T-cell (primary cell): ENCODE measurements at places on chromosomes 16 and 17.

- no peak overlapping the region for H3K27ac ChIP-seq
- H3K36me3 ChIP-seq = no peaks in the 10 kb centered on the region
- H3K27me3 ChIP-seq = peaks cover 12% of the 10 kb centered on the region
- no peaks in the 10 kb centered on the region for H3K4me1 ChIP-seq
- no peak for DNase-seq
Observed at GRCh38 chr17:77297693-77298666, 157.2 kb downstream of the SEC14L1 start.

DNA sequence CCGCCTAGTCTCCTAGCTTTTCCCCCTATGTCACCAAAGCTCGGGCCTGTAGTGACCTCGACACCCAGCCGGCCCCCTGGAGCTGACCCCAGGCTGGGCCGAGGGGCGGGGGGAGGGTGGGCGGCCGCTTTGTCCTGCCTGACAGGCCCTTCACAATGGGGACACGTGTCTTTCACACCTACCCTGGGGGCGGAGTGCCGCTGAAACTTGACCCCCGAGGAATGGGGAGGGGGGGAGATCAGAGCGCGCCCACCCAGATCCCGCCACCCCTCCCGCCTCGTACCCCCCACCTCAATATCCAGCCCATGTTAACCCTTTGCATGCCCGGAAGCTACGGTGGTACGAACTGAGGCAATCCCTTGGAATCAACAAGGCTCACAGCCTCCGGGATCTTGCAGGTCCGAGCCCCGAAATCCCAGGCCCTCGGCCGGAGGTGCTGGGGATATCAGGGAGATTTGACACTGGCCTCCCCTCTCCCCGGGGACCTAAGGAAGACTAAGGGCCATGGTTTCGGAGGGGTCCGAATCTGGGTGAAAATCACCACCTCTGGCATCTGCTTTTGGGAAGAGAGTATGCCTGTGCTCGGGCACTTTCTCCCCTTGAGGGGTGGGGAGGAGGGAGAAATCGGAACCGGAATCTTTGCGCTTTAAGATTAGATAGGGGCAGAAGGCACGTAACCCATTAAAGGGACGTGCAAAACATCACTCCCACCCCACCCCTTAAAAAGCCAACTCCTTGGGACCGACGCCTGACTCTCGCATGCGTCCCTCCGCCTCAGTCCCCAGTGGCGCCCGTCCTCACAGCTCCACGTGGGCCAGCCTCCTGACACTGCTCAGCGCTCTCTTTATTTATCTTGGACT is 2.6 kb downstream of the NOG start:
- H3K4me3 ChIP-seq = peak overlapping the region; percentile 57
- no peak for DNase-seq
- H3K36me3 ChIP-seq = no peaks in the 10 kb centered on the region
- H3K4me1 ChIP-seq = peaks cover 31% of the 10 kb centered on the region
- no peak overlapping the region for H3K27ac ChIP-seq
- no peaks in the 10 kb centered on the region for H3K27me3 ChIP-seq

DNA sequence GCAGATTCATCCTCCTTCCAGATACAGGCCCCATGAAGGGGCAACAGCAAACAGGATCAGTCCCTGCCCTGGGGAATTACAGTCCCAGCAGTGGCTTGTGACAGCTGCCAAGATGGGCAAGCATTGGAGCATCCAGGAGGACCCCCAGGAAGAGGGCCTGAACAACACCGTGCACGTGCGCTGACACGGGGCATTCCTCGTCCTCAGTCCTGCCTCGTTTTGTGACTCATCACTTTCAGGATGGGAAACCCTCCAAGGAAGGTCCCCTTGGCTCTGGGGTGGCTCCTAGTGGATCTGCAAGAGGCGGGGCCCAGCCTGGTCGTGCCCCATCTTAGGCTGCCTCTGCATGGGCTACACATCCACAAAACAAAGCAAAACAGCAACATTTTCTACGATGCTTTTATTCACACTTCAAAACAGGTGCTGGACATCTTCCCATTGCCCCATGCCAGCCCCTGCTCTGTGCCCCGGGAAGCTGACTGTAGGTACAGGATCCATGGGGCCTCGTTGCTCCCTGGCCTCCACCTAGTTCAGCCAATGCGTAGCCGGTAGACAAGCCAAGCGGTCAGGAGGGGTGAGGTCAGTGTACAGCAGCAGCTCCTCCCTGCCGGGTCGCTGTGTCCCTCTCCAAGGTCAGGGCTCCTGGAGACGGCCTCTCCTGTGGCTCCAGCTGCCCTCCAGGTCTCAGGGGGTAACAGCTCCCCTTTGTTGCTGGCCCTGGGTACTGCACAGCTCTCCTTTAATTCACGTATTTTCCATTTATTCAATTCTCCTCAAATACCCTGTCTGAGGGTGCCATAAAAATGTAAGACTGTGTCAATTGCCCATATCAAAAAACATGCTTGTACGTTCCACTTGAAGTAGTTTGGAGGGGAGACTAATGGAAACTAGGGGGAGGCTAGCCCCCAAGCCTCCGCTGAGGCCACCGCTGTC is 32.2 kb downstream of the ACTG1 start:
- H3K27me3 ChIP-seq = peaks cover 61% of the 10 kb centered on the region
- H3K4me3 ChIP-seq = no peak overlapping the region
- DNase-seq = no peak
- H3K36me3 ChIP-seq = no peaks in the 10 kb centered on the region
- no peak overlapping the region for H3K27ac ChIP-seq

DNA sequence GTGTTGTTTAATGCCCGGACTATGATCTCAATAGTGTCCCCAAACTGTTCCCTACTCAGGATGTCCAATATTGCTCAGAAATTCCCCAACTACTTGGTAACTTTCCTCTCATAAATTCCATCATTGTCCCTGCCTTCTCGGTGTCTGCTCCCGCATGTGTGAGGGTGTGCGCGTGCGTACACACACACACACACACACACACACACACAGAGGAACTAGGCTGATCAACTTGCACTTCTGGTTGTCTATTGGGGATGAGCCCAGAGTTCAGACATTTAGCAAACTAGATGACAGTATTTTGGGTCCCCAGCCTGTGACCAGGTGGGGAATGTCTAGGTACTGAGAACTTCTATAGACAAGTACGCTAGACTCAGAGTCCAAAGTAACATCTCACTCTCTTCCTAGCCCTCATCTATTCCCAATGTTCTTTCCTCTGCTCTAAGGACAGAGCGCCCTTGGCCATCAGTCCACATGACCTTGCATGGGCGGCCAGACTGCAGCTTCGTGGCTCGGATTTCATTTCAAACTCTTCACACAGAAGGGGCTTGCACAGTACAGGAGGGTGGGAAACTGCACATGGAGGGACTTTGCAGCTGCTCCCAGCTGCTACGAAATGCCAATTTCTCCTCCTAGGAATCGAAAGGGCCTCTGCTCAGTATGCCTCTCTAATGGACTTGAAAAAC is 5.3 kb downstream of the HS3ST3A1 start:
- DNase-seq = no peak
- H3K27ac ChIP-seq = no peak overlapping the region
- peaks cover 10% of the 10 kb centered on the region for H3K27me3 ChIP-seq
- peaks cover 6% of the 10 kb centered on the region for H3K4me1 ChIP-seq

DNA sequence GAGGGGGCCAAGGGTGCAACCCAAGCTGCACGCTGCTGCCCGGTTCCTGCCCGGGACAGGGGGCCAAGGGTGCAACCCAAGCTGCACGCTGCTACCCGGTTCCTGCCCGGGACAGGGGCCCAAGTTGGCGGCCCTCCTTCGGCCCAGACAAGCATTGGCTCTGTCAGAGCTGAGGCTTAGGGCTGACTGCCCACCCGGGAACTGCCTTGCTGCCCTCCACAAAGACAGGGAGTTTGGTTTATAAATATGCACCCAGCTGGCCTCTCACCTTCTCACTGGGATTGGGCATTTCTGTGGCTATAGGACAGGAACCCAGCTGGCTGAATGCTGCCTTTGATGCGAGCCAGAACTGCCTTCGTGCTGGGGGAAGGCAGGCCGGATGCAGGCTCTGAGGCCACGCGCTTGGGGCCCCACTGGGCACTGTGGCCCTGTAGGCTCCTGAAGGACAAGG is 105.7 kb downstream of the IRX5 start:
- no peaks in the 10 kb centered on the region for H3K36me3 ChIP-seq
- H3K27me3 ChIP-seq = peaks cover 3% of the 10 kb centered on the region
- DNase-seq = no peak
- no peak overlapping the region for H3K4me3 ChIP-seq

DNA sequence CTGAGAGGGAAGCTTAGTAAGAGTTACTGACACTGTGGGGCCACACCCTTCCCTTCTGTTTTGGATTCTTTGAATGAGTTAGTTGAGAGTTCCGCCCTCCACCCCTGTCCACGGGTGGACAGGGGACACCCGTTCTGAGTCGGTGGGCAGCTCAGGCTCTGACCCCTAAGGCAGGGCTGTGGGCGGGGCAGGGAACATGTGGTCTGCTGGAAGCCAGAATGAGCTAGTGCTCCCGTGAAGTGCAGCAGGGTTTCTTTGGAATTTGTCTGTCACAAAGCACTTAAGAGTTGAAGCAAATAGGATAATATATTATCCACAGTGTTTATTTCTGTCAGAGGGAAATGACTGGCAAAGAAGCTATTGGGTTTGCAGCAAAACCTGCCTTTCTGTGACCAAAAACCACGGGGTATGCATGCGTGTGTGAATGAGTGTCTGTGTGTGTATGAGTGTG is 90.1 kb downstream of the CLEC16A start:
- no peaks in the 10 kb centered on the region for H3K4me1 ChIP-seq
- no peak for DNase-seq
- no peaks in the 10 kb centered on the region for H3K27me3 ChIP-seq
- H3K36me3 ChIP-seq = peaks cover 56% of the 10 kb centered on the region

GRCh38 chr17:72387487-72387886 is 266.7 kb downstream of the SOX9 start:
- no peak overlapping the region for H3K27ac ChIP-seq
- DNase-seq = no peak
- H3K4me1 ChIP-seq = no peaks in the 10 kb centered on the region
- H3K4me3 ChIP-seq = no peak overlapping the region
- H3K36me3 ChIP-seq = no peaks in the 10 kb centered on the region
